ENCODE measurements at places on chromosomes 5 and 9.
A peak's percentile ranks its signal among the peaks of the same experiment; 100 is the strongest.

- no peak for DNase-seq
Observed at GRCh38 chr5:150120062-150120441, 33.7 kb upstream of the CSF1R start.

DNA sequence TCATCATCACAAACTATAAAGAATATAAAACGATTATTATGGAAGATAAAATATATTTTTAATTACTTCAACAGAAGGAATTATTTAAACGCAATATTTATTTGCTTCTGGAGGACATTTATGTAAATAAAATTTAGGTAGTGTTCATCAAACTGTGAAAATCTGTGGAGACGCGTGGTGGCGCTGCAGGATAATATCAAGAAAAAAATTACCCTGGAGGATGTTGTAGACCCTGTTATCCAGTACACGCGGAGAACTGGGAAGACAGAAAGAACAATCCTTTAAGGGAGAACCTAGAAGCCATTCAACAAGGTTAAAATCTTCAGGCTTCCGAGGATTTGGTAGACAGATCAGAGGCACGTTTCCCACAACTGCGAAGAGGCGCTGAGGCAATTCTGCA is at the start of gene PCDHB12:
Gene PCDHB12 (plus strand): TSS at position 242 of the 400 bp plus-strand sequence. CDS start 189 bp downstream, outside the sequence.
- DNase-seq: no peak

GRCh38 chr5:65066387-65067146 is 297.8 kb downstream of the CWC27 start:
- no peak for DNase-seq

DNA sequence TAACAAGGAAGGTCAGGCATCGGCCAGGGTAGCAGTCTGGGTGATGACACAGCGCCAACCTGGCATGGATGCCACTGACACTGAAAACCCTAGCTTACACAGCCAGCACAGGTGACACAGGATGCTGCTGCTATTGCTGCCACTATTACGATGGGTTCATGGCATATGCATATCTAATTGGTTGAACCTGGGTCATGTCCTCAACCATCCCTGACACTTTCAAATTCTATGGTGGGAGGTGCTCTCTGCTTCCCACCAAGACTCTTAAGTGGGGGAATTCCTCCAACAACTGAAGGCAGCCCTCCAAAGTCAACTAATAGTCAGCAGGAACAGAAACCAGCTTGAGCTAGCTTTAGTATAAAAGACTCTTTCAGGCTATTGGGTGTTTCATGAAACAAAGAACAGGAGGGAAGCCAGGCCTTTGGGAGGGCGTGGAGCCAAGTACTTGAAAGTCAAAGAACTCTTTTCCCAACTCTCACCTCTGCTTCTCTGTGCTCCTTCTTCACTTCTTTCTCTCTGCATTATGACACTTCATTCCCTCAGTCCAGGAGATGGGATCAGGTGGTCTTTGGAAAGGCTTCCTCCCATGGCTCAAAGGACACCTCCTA is 21.3 kb downstream of the PTTG1 start:
- no peak for DNase-seq

DNA sequence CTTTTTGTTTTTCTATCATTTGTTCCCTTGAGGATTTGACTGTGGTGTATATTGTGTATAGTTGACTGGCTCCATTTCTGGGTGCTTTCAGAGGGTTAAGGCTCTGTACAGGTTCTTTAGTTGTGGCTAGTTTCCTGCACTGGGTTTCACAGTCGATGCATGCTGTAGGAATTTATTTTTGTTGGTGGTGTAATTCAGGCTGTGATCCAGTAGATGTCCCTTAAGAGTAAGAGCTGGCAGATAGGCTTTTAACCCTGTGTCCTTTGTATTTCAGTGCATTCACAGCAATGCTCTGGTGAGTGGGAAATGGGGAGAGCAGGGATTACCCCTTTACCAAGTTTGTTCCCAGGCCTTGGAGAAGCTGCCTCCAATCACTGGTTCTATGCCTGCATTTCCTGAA is 112.9 kb downstream of the SPATA31D1 start:
- DNase-seq: no peak

GRCh38 chr5:169545762-169546161 is 37.8 kb upstream of the SPDL1 start:
- no peak for DNase-seq

- DNase-seq: no peak
Observed at GRCh38 chr5:168882283-168882682, 303.1 kb upstream of the PANK3 start.

GRCh38 chr5:22998774-22999173 is 145.6 kb upstream of the CDH12 start:
- DNase-seq: no peak

DNA sequence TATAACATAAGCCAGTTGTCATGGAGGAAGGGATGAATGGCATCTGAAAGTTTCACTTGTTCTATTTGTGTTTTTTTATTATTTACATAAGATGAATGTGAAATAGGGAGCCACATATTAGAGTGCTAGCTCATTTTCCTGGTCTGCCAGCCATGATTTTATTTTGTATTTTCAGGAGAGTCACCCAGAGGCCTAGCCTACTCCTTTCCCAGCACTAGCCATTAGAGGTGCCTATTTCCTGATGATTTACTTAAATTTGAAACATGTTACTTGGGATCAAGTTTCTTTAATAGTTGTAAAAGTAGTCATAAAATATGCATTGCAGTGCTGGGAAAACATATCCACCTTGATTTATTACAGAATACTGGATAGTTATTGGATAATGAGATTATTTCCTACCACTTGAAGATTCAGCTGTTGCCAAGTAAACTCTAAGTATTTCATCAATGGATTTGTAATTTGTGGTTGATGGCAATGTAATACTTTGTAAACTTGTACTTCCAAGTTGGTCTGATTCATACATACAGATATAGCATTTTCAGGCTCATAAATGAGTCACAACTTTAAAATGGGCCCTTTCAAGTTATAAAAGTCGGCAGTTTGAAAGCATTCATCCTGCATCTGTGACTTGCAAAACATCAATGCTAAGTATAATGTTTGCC is 50.8 kb downstream of the KCNN2 start:
- no peak for DNase-seq

DNA sequence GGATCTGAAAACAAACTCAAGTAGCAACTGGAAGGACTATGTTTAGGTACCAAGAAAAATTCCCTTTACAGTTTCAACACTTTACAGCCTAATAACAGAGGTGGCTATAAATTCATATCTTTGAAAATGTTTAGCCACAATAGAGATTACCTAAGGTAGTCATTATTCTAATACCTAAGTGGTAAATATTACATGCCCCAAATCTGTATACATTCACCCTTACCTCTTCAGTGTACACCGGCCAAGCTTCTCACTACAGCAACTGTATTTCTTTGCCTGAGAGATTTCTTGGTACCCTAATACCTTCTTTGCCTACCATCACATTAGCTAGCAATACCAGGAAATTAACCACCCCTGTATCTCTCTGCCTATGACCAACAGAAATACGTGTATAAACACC is 154.0 kb downstream of the RFX3 start:
- DNase-seq: no peak

- DNase-seq: no peak
Observed at GRCh38 chr5:178630475-178630930, 3.7 kb upstream of the CLK4 start.

- peak; percentile 54 for DNase-seq
Observed at GRCh38 chr5:18314192-18314778, 680.0 kb downstream of the TAF11L14 start.

GRCh38 chr5:118548761-118549720 is 439.3 kb downstream of the DTWD2 start:
- DNase-seq: no peak

DNA sequence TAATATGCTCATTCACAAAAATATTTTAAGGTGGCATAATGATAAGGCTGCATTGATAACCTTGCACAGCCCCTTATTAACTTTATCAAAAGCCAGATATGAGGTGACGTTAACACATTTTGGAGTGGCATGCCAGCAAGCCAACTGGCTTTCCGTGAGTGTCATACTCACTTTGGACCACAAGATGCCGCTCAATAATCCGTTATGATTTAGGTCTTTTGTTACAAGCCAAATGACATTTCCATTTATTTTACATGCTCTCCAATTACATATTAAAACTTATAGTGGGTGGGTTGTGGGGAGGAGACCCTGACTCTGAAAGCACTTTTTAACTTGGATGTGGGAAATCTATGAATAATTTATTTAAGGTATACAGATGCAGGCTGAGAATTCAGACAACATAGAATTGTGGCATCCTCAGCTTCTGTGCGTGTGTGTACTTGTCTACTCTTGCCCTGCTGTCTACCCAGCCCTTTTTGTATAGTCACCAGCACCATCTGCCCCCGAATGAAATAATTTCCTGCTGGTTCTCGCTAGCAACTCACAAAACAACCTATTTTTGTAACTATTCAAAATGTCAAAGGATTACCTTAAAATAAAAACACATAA is 305.1 kb downstream of the PSAT1 start:
- peak; percentile 52 for DNase-seq

DNA sequence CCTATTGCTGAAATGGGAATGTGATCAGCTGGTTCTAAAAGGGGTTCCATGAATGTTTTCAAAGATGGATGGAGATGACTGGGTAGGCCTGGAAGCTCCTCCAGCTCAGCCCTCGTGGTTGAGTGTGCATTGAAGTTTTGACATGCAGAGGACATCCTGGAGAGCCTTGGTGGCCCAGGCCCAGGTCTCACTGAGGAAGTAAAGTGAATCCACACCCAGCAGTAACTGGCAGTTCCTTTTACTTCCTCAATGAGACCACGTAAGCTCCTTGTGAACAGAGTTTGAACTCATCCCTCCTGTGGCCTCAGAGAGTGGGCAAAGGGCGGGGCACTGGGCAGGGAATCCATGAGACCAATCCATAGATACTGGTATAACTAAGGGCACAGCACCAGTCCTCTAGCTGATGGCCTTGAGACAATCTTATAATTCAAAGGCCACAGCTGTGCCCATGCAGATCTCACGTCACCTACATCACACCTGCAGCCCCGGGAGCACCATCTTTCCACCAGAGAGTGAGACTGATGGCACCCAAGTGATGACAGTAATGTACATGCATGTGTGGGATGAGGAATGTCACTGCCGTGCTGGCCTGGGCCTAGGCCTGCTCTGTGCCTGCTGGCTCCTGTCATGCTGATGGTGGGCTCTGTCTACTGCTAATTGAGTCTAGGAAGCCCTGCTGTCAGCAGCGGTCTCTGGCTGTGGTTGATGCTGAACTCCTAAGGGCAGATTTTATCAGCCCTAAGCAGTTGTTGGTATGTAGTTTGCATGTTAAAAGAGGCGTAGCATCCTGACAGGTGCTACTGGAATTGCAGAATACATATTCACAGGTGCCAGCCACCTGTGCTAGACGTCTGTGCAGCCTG is 257.8 kb downstream of the FSTL4 start:
- DNase-seq: no peak

DNA sequence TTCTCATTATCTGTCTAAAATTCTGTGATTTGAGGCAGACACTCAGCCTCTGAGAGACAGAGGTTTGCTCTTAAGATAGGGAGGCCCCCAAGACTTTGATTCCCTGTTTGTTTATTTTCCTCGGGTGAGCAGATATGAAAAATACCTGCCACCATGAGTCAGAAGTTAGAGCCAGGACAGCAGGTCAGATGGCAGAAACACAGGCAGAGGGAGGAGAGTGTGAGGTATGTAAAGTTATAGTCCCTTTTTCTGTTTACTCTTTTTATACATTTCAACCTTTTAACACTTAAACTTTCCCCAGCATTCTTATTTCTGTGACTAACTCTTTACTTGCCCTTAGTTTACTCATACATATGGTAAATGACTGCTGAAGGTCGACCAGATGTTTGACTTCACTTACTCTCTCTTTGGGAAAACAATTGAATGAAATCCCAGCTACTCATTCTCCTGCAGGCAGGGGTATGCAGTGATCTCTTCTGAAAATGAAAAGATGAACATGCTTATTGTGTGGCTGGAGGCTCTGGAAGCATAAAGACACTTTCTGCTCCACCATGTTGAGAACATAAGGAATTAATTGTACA is 383.8 kb downstream of the NTRK2 start:
- no peak for DNase-seq

GRCh38 chr9:18985464-18985951 is 47.5 kb downstream of the SAXO1 start:
- no peak for DNase-seq

DNA sequence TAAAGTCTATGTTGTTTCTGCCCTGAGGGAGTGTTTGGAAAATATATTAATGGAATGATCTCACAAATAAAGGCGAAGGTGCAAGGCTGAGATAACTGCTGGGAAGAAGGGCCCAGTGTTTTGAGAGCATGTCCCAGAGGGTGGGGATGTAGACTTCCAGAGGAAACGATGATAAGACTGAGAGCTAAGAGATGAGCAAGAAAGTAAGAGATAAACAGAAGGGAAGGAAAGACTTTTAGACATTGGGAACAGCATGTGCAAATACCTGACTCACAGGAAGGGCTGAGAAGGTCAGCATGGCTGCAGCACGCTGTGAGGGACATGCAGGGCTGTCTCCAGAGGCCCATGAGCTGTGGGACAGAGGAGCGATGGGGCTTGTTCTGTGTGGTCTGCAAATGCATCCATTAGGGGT is 19.9 kb upstream of the ADRB2 start:
- no peak for DNase-seq

DNA sequence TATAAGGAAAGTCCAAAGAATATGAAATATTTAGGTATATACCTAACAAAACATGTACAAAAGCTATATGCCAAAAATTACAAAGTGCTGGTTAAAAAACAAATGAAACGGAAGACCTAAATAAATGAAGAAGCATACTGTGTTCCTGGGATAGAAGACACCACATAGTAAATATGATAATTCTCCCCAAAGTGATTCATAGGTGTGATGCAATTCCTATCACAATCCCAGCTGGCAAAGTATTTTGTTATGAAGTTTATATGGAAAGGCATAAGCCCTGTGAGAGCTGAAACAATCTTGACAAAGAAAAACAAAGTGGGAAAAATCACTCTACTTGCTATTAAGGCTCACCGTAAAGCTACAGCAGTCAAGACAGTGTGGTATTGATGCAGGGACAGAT is 2.6 kb upstream of the SMIM23 start:
- no peak for DNase-seq

- DNase-seq: no peak
Observed at GRCh38 chr5:168788786-168789185, 209.6 kb upstream of the PANK3 start.

DNA sequence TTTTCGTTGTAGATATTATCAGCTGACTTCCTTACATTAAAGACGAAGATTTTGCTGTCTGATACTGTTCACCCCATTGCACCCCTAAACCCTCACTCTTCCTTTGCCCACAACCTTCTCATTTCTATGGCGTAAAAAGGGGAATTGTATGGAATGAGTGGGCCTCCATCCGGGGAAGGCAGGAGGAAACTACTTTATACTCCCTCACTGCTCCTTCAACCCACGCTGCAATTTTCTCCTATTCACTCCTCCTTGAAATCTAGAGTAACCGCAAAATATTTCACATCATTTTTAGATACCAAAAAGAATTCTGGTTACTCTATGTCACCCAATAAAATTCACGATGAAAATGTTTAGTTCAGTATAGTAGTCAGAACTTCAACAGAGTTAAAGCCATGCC is 330.8 kb downstream of the DIRAS2 start:
- no peak for DNase-seq

GRCh38 chr5:136193322-136193935 is 467 bp upstream of the SMIM32 start:
- no peak for DNase-seq

All from SW 1271 (cell line).